ENCODE measurements at places on chromosomes 5 and 9.
A peak's percentile ranks its signal among the peaks of the same experiment; 100 is the strongest.

DNA sequence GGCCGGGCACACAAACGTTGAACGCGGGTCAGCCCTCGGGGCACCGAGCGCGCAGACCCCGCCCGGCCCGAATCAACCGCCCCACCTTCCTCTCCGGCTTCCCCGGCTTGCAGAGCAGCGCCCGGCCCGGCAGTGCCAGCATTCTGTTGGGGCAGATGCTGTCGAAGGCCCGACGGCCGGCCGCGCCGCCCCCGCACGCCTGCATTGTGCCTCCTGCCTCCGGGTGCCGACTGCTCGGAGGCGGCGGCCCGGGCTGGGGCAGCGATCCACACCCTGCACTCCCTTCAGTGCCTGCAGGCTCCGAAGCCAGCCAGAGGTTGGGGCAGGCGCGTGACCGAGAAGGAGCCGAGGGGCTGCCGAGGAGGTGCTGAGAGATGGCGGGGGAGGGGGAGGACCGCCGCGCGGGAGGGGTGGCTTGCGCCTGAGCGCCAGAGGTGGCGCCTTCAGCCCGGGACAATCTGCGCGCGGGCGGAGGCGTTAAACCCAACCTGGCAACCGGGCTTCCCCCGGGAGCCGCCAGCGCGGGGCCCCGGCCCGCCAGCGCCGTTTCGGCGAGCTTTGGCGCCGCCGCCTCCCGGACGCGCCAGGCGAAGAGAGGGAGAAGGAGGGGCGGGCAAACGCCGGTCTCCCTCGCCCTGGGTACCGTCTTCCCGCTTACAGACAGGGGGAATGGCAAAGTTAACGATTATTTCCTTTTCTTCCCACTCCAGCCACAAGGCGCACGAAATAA, at the start of gene MCIDAS:
MCIDAS (minus strand) TSS at position 382 of the 730 bp plus-strand sequence; CDS start at position 205, 177 bp downstream.
- peak; percentile 83 for DNase-seq

- no peak for DNase-seq
Measured at GRCh38 chr9:91066856-91067255, 265.2 kb downstream of the SYK start.

GRCh38 chr5:180636403-180637075, 12.9 kb downstream of the FLT4 start:
- DNase-seq: peak; percentile 53

GRCh38 chr5:93580927-93581445, at the start of gene NR2F1-AS1:
Gene NR2F1-AS1, minus strand, starts transcription at chr5:93581219.
- no peak for DNase-seq

GRCh38 chr5:116673453-116673852, 98.8 kb upstream of the SEMA6A start:
- no peak for DNase-seq

DNA sequence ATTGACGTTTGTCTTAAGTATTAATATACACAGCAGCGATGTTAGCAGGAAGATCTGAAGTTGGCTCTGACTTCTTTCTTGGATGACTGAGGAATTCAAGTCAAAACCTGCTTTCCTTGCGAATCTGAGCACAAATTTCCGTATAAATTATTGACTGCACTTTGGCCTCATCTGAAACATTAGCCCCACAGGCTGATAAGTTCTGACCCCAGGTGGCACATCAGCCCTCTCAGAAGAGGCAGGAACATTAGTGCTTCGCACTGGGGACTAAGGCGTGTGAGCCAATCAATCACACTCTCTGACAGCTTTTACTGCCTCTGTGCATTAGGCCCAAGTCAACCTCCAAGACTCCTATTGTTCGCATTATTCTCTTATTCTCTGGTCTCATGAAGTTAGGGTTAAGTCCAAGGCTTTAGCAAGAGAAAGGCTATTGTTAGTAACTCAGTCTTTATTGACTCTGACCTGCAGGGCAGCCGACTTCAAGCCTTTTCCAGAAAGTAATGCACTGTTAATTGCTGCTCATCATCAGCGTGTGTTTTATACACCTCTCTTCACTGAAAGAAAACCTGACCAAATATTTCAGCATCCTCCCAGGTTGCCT, 84.2 kb downstream of the ZNF608 start:
- DNase-seq: no peak

DNA sequence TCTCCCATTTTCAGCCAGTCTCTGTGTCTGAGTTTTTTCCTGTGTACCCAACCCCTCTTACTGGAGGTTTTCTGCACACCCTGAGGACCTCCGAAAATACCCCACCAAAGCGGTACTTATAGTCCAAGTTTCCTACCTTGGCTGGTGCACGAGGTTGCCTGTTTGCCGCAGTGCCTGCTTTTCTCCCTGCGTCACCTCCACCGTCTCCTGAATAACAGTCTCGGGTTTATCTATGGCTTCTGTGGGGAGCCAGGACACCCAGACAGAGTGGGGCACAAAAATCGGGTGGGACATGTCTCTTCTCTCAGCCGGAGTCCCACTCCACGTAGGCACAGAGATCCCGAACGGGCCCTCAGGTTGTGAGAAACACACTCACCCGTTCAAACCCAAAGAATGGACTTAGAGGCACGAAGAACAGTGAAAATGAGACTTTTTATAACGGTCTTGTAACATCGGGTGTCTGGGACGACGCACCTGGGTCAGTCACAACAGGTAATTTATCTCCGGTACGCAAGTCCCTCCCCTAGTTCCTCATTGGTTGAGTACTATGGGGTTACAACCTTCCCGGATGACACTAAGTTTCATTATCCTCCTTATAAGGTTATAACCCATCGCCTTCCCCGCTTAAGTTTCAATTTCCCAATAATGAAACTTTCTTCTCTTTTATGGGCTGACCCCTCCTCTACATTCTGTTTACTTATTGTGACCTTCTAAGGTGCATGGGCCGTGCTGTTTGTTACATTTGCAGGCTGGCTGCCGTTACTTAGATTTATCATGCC, 970.2 kb upstream of the COX7C start:
- DNase-seq: no peak

DNA sequence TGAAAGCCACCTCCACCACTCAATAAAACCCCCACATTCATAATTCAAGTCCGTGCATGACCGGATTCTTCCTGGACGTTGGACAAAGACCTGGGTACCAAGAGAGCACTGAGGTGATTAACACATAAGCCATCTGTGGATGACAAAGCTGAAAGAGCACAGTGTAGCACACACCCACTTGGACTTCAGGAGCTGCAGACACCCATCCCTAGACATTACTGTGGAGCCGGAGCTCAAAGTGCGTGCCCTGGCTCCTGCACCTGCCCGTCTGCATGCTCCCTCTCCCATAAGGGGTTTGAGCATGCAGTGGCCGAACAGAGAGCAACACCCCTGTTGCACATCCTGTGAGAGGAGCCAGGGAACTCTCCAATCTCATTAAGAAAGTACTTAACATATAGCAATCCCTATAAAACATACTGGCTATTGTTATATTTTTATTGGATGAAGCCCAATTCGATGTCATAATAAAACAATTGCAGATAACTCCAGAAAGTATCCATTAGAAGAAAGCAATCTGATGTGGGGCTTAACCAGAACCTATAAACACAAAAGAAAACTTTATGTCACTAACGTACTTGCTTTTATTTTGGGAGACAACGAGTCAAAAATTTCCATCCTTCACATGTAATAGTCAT, 1174.2 kb upstream of the C9orf72 start:
- DNase-seq: no peak

GRCh38 chr5:1748271-1748670, 51.4 kb downstream of the MRPL36 start:
- no peak for DNase-seq

GRCh38 chr9:15570769-15571168, 17.9 kb downstream of the CCDC171 start:
- DNase-seq: no peak

- no peak for DNase-seq
Measured at GRCh38 chr9:81372628-81373191, 316.6 kb downstream of the TLE1 start.

- DNase-seq: no peak
Measured at GRCh38 chr5:16043349-16043965, 136.1 kb downstream of the MARCHF11 start.

DNA sequence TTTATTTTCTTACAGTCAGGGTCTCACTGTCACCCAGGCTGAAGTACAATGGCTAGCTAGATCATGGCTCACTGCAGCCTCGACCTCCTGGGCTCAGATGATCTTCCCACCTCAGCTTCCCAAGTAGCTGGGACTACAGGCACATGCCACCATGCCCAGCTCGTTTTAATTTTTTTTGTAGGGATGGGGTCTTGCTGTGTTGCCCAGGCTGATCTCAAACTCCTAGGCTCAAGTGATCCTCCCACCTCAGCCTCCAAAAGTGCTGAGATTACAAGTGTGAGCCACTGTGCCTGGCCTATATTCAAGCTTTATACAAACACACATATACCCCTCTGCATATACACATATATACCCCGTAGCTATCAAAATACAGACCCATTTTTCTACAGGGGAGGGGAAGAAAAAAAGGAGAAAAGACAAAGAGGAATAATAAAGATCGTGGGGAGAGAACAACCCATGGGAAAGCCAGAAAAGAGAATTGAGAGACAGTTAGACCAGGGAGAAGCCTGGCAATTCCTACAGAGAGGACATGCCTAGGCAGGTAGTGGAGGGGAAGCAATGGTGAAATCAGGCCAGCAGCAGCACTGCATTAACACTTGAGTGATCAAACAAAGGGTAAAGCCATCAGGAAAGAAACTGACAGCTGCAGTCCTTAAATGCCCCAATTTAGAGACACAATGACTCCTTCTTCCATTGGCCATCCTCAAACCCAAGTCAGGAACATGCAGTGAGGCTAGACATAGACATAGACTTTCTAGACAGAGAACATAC, 102.7 kb downstream of the EFNA5 start:
- DNase-seq: no peak

Data from activated effector memory CD4-positive, alpha-beta T cell treated with anti-CD3 and anti-CD28 coated beads, Interleukin-2, amount 50 U/mL, for 16 hours (primary cell).